ENCODE measurements at places on chromosomes 7 and 10.

- no peak for DNase-seq
These were observed 161.3 kb upstream of the PCDH15 start for GRCh38 chr10:54962134-54962900.

GRCh38 chr7:611281-611810, 91.7 kb upstream of the PDGFA start:
- DNase-seq, result no peak

DNA sequence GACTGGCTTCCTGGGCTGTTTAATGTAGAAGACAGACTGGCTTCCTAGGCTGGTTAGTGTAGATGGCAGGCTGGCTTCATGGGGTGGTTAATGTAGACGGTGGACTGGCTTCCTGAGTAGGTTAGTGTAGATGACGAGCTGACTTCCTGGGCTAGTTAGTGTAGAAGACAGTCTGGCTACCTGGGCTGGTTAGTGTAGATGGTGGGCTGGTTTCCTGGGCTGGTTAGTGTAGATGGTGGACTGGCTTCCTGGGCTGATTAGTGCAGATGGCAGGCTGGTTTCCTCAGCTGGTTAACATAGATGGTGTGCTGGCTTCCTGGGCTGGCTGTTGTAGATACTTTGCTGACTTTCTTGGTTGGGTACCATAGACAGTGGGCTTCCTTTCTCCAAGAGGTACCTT, 122.9 kb upstream of the PPP2R2D start:
- DNase-seq, result no peak

DNA sequence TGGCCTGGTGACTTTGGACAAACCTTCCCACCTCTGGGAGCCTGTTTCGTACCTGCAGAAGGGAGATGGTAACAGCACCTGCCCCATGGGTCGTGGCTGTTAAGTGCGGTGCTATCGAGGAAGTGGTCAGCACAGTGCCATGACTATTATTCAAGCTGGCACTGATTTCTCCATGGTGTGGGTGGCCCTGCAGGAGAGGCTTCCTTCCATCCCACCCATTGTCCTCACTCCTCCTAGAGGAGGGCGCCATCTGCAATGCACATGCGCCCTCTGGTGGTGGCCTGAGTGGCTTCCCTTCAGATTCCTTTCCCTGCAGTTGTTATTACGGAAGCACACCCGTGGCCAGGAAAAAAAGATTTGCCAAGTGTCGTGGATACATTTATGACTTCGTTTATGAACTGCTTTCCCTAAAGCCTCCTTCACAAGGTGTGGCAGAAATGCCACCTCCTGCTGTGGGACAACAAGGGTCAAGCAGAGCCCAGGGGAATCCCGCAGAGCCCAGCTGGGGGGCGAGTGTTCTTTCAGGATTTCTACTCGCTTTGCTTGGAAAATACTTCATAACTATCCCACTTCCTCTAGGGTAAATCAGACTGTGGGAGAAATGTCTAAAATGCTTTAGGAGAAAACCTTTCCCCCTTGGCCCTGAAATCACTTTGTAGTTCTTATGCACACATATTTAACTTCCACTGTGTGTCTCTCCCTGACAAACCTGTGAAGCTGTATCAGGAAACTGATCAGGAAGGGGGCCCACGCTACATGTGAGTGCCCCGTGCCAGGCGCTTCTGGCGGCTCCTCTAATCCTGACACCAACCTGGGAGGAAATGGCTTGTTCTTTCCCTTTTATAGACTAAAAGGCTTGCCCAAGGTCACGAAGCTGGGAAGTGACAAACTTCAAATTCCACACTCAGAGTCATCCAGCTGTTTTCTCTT, 98.0 kb upstream of the ANLN start:
- DNase-seq, result peak; percentile 92

DNA sequence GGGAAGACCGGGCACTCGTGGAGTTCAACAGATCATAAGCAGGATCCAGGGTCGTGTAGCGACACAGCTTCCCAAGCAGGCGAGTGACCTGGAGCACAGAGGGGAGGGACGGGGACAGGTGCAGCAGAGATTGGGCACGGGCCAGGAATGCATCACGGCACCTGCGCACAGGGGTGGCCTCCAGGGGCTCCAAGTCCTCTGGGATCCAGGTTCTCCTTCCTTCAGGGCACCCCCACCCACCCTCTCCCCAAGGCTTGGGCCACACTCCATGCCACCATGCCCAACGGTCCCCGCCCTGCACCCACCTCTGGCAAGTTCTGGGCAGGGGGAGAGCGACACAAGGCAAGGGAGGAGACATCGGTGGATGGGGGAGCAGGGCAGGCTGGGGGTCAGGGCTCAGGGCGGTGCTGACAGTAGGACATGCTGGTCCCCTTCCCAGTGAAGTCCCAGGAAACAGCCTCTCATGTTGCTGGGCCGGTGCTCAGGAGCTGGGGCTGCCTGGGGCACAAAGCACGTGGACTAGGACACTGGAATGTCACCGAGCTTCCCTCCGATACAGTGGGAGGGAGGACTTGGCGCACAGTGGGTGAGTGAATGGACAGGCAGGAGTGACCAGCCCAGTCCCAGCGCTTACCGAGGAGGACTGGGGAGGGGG, 597.3 kb downstream of the PTPRN2 start:
- no peak for DNase-seq

GRCh38 chr10:6702030-6702429, 122.0 kb upstream of the PRKCQ start:
- no peak for DNase-seq

- peak; percentile 17 for DNase-seq
These were observed 68.0 kb downstream of the VOPP1 start for GRCh38 chr7:55504093-55504859.

DNA sequence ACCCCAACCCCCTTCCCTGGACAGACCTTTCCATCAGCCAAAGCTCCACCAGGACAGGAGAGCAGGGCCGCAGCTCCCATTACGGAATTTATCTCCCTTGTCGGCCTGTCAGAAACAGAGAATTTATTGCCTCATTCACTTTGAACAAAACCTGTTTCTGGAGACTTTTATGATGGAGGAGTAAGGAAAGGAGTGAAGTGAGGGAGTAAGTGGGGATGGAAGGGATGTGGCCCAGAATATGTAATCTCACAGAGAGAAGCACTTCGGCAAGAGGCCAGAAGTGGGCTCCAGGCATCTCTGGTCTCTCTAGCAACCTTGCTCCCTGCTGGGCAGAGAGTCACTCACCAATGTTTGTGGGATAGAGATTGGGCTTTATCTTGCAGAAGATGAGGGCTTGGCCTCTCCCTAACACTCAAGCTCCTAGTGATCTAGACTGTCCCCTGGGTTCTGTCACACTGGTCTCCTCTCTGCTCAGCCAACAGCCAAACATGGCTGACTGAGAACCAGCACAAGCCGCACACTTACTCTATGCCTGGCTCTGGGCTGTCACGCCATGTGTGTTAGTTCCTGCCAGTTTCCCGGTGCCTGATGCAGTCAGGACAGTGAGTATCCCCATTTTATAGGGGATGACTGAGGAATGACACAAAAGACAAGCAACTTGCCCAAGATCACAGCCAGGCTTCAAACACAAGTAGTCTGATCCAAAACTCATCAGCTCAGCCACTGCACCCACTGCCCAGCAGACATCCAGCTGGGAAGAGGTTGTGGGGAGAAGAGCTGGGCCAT, 149.4 kb upstream of the ZMIZ1 start:
- DNase-seq, result no peak

DNA sequence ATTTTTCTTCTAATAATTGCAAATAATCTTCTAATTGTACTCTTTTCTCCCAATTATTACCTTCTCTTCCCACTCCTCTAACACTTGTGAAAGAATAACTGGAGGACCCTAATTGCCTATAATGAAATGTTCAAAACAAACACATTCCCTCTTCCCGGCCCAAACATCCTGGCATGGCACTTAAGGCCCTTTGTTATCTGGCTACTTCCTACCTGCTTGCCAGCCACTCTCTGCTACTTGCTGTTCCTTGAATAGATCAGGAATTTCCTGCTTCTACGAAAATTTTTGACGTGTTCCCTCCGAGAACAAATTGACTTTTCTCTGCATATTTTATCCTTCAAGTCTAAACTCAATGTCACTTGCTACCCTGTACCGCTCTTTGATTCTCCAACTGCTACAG, 56.1 kb upstream of the NOBOX start:
- DNase-seq, result no peak

- no peak for DNase-seq
These were observed 45.2 kb downstream of the KIAA1217 start for GRCh38 chr10:24254180-24254579.

DNA sequence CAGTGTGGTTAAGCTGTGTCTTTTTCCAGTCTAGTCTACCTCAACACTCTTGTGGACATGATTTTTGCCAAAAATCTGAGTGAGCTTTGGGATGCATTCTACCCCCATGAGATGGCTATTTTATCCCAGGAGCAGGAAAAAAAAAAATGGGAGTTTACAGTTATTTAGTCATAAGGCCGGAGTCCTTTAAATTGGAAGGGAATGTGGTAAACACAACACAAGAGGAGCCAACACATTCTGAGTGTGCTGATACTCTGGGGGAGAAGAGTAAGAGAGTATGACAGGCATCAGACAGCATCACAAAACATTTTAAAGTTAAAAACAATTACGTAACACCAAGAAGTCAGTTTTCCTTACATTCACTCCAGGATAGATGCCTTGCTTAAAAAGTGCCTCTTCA, 46.1 kb downstream of the C1GALT1 start:
- DNase-seq, result no peak

GRCh38 chr7:155458111-155458877, at the start of gene EN2:
EN2 (plus strand) TSS chr7:155458129; CDS start chr7:155458378, 249 bp downstream.
- DNase-seq, result no peak

- DNase-seq, result no peak
These were observed 166.8 kb downstream of the SORCS1 start for GRCh38 chr10:106997721-106998120.

DNA sequence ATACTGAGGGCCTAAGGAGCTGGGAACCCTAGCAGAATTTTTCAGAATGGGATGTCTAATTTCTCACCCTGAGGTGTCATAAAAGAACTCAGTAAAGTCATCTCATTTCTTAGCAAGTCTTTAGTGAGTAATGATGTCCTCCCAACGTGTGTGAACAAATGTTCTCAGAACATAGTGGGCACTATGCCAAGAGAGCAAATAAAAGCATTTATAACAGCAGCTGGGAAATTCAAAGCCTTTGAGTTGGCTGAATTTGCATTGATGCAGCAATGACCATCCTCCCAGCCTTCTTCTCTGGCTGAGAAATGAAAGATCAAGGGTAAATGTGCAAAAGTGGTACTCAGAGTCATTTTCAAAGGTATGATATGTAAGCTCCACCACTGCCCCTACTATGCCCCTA, 109.4 kb downstream of the FAM107B start:
- DNase-seq, result no peak

GRCh38 chr7:112201411-112201810, 4.8 kb downstream of the DOCK4 start:
- no peak for DNase-seq

- no peak for DNase-seq
These were observed 282.8 kb upstream of the IMMP2L start for GRCh38 chr7:111844904-111845671.

GRCh38 chr7:51602376-51602775, 285.8 kb upstream of the COBL start:
- DNase-seq, result no peak

GRCh38 chr10:63744060-63744941, 223.1 kb downstream of the REEP3 start:
- no peak for DNase-seq

DNA sequence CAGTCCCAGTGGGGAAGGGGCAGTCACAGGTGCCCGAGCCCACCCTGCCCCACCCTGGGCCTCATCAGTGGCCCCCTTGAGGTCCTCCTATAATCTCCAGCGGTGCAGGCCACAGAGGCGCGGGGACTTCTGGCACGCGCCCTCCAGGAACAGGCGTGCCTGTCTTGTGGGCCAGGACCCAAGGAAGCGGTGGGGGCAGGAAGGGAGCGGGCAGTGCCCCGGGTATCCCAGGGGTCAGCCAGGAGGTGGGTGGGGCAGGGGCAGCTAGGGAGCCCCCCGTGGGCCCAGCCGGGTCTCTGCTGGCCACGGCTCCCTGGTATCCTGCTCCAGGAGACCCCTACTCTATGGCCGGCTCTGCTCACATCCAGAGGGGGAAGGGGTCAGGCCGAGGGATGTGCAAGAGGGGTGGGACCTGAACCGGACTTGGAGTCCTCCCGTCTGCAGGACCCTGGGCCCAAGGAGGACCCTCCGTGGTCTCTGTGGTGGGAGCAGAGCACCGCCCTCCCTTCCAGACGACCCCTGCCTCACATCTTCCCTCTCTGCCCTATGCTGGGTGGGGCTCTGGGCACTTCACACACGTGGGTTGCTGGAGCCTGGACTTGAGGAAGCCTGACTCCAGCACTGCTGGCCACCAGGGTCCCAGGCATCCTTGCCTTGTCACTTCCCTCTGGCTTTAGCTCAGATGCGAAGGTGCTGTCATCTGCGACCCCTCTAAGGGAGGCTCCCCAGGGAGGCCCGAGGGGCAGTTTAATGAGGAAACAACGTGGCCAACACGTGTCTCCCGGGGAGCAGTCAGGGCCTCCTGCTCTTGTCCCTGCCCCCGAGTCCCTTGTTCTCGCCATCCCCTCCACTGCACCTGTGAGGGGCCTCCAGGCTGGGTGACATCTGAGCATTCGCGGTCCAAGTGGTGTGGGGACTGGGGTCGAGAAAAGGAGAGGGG, 18.3 kb upstream of the GRIFIN start:
- no peak for DNase-seq

DNA sequence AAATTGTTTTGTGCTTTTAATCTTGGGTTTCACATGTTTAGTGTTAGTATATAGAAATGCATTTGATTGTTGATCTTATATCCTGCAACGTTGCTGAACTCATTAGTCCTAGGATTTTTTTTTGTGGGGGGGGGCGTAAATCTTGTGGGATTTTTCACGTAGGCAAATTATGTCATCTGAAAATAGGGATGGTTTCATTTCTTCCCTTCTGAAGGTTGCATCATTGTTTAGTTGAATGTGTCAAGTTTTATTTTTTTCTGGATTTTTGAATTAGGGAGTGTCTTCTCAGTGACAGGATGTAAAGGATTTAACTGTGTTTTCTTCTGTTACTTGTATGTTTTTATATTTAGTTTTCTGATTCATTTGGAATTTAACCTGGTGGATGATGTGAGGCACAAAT, 26.7 kb downstream of the MKLN1 start:
- DNase-seq, result no peak

GRCh38 chr10:17676919-17677318, 33.0 kb downstream of the STAM start:
- no peak for DNase-seq

GRCh38 chr7:127751490-127752448, 99.8 kb downstream of the SND1 start:
- no peak for DNase-seq

- DNase-seq, result no peak
These were observed 136.6 kb downstream of the CHN2 start for GRCh38 chr7:29331163-29331562.

GRCh38 chr7:7673240-7673550, 32.6 kb downstream of the UMAD1 start:
- no peak for DNase-seq

- no peak for DNase-seq
These were observed 123.7 kb downstream of the KAT6B start for GRCh38 chr10:74949843-74950765.

GRCh38 chr10:48677625-48678024, 7.0 kb upstream of the WDFY4 start:
- no peak for DNase-seq

- DNase-seq, result peak; percentile 52
These were observed 645.7 kb downstream of the ANKRD7 start for GRCh38 chr7:118870187-118870586.
